Dermis blood vessel endothelial cell (primary cell): ENCODE measurements at places on chromosomes 1 and 21. TPM values are rescaled to one million over a fixed set of nuclear protein-coding genes. Genes with fewer than 3 reads are reported as not detected.

The PODN gene
- not detected in 2 replicates for total RNA-seq

GRCh38 chr1:174965362-174966007 is 34.3 kb upstream of the CACYBP start:
- no peak for DNase-seq

DNA sequence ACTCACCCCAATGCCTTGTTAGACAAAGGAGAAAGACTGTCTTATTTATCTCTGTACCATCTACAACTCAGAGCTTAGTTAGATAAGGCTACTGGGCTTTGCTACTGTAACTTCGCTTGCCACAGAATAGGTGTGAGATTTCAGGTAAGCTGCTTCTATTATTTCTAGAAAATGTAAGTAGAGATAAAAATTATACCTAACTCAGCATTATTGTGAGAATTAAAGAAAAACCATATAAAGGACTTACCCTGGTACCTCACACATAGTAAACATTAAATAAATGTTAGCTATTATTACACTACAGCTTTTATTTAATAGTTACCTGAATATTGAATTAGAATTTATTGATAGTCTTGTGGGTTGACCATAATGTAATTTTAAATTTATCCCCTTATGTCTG is 36.5 kb upstream of the EPHX4 start:
- DNase-seq: no peak

- no peak for DNase-seq
These were observed 118.2 kb downstream of the RIPK4 start for GRCh38 chr21:41648591-41649031.

- DNase-seq: no peak
These were observed 174.3 kb upstream of the DUSP10 start for GRCh38 chr1:221916176-221916575.

GRCh38 chr1:216580538-216581057 is 142.6 kb downstream of the ESRRG start:
- DNase-seq: no peak

The ZBTB8A gene
- 11.3 and 12.6 TPM in 2 replicates for total RNA-seq

- no peak for DNase-seq
These were observed 182.3 kb downstream of the BARHL2 start for GRCh38 chr1:90534663-90535295.

The OR2T29 gene
- total RNA-seq: not detected in 2 replicates

GRCh38 chr1:164563721-164564360 is 4.9 kb downstream of the PBX1 start:
- DNase-seq: no peak

The C1orf87 gene
- not detected in 2 replicates for total RNA-seq

The LINGO4 gene
- not detected in 2 replicates for total RNA-seq

The RGS8 gene
- total RNA-seq: not detected in 2 replicates

The C1orf94 gene
- not detected in 2 replicates for total RNA-seq

GRCh38 chr21:35394634-35395369 is 345.7 kb upstream of the RUNX1 start:
- no peak for DNase-seq

GRCh38 chr1:54987919-54988705 is 7.7 kb downstream of the TMEM61 start:
- no peak for DNase-seq

- no peak for DNase-seq
These were observed 17.2 kb downstream of the PDZK1 start for GRCh38 chr1:145689922-145690321.

- peak; percentile 26 for DNase-seq
These were observed 83.5 kb upstream of the ADGRL2 start for GRCh38 chr1:81717230-81717629.

The RNU1-4 gene
- under 0.01 TPM in 2 replicates for total RNA-seq

GRCh38 chr1:10833630-10834557 is 37.4 kb upstream of the CASZ1 start:
- peak; percentile 5 for DNase-seq

DNA sequence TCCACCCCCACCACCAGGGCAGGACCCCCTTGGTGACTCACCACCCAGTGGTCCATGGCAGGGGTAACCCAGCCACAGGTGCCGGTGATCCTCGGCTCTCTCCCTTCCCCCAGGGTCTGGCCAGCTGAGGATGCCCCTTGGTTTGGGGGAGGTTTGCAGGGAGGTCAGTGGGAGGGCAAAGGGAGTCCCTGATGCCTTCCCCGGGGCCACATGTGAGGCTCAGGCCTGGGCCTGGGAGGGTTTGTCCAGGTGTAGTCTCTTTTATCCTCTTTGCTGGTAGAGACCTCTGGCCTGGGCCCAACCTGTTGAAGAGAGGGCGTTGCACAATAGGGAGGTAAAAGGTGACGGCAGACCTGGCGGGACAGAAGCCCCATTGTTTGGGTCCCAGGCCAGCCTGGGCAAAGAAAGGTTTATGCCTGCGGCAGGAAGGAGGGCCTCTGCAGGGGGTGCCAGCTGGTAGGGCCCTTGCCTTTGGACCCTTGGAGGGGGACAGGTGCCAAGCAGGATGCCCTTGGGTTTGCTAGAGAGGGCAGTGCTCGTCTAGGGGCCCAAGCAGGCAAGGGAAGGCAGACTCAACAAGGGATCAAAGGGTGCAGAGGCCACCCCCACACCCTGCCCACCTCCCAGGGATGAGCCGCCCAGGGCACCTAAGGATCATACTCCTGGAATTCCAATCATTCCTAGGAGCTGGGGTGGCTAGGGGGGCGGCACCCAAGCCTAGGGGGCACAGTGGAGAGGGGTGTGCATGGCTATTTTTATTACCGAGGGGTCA is 760 bp upstream of the TINAGL1 start:
- no peak for DNase-seq

- no peak for DNase-seq
These were observed 431.3 kb downstream of the MRPL39 start for GRCh38 chr21:25175938-25176337.

DNA sequence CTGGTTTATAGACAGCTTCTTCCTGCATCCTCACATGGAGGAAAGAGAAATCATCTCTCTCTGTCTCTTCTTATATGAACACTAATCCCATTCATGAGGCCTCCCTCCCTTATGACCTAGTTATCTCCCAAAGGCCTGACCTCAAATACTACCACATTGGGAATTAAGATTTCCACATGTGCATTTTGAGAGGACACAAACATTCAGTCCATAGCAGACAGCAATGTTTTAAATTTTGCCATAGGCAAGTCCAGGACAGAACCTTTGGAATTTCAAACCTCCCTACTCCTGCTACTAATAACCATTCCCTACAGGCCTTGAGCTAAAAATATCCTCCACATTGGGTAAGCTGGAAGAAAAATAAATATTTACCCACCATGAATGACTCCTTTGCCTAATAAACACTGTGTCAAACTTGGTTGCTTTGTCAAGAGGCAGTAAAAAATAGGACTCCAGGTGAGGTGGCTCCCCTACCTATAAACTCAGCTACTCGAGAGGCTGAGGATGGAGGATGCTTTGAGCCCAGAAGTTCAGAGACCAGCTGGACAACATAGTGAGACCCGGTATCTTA is 113.7 kb downstream of the ZNF281 start:
- DNase-seq: no peak

The CLCNKB gene
- 0.34 TPM in 1 of 2 replicates, not detected in the other for total RNA-seq

- DNase-seq: peak; percentile 71
These were observed 229.6 kb upstream of the JUN start for GRCh38 chr1:59013276-59013927.

- no peak for DNase-seq
These were observed 49.9 kb downstream of the COL6A1 start for GRCh38 chr21:46031484-46031883.

DNA sequence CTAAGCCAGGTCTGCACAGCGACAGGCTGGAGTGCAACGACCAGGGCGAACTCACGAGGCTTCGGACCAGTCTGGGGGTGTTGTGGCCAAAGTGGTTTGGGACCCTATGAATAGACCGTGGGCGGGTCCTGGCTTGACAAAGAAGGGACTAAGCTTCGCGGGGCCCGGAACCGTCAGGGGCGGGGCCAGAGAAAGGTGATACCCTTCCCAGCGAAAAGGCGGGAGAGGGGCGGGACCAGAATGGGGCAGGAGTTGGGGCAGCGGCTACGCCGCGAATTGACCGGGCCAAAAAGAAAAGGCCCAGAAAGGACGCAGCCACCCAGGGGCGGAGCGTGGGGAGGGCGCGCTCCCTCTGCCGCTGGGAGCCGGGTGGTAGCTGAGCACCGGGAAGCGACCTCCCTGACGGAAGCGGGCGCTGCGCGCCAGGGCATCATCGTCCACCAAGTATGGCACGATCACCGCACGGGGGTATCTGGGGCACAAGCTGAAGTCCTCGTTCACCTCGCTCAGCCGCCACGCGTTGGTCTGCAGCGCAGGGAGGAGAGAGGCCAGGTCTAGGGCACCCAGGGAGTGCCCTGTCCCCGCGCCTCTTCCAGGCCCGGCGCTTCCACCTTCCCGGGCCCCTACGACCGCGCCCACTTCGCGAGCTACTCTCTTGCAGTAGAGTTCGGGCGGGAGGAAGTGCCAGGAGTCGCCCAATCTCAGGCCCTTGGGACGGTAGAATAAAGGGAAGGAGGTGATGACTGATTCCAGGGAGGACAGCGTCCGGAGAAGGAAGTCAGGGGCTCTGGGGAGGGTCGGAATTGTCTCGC is 6.7 kb upstream of the FAM167B start:
- DNase-seq: peak; percentile 68

DNA sequence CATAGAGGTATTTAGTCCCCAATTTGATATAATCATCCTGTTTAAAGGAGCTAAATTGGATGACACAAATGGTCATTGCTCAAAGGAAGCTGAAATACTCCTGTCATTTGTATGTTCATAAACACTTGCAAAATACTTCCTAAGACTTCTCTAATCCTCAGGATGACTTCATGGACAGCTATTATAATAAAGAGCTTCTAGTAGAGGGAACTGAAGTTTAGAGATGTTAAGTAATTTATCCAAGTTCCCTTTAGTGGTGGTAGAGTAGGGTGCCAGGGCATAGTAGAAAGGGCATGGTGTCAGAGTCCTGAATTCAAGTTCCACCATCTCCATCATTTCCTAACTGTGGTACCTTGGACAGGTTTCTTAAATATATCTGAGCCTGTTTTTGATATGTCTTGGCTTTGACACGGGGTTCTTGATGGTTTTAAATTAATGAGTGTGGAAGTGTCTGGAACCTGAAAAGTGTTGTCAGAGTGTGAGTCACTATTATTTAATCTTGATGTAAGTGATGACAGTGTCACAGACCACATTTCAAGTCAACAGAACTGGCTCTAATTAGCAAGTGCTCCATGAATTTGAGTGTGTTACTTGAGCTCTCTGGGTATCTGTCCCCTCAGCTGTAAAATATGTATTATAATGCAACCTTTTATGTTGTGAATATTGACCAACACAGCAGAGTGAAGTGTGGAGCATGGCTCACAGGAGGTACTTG is 12.1 kb upstream of the GBP6 start:
- no peak for DNase-seq

- DNase-seq: peak; percentile 76
These were observed 40.7 kb downstream of the NME7 start for GRCh38 chr1:169326956-169327268.

The ISG15 gene
- 75.4 and 122 TPM in 2 replicates for total RNA-seq

The KDF1 gene
- total RNA-seq: not detected in 2 replicates

The FAM89A gene
- 20.5 and 44.2 TPM in 2 replicates for total RNA-seq

The ARHGEF16 gene
- 0.51 TPM in 2 replicates for total RNA-seq

DNA sequence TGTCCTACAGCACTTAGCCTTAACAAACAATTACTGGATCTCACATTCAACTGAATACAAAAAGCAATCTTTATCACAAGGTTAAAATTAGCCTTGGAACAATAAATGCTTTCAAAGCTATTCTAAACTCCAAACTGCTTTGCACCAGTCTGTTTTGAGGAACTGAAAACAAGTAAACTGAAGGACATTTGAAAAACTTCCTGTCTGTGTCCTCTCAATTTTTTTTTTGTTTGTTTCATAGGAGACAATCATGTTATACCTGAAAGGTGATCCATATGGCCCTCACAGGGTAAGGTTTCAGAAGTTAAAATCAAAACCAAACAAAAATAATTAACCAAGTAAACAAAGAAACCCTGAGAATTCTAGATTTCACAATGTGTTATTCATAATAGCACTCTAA is 459.1 kb downstream of the DPYD start:
- no peak for DNase-seq

GRCh38 chr21:29430030-29430429 is 131.3 kb downstream of the BACH1 start:
- DNase-seq: no peak

- DNase-seq: no peak
These were observed 122.1 kb upstream of the KAZN start for GRCh38 chr1:14476170-14476955.

DNA sequence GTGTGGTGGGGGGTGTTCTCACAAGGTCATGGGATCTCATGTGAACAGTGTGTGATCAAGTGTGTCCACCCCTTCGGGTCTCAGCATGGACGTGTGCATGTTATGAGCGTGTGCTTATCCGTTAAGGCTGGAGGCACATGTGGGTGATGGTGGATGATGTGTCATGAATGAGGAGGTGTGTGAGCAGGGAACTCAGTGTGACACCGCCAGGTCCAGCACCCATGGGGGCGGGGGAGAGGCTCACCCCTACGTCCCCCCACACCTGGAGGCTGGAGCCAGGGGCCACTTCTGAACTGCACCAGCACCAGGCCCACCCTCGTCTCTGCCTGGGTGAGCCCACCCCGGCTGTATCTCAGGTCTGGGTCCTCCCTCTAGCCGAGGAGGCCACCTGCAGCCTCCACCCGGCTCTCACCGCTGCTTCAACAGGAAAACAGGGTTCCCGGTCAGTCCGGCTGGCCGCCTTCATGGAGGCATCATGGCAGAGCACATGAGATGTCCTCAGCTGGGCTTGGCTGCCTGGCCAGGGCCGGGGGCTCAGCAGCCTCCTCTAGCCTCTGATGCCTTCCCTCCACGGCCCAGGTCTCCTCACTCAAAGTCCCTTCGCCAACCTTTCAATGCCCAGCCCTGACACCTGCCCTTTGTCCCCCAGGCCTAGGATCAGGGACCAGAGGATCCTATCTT is 34.2 kb upstream of the C1QA start:
- no peak for DNase-seq
